ENCODE measurements at places on chromosomes 12 and 14.

DNA sequence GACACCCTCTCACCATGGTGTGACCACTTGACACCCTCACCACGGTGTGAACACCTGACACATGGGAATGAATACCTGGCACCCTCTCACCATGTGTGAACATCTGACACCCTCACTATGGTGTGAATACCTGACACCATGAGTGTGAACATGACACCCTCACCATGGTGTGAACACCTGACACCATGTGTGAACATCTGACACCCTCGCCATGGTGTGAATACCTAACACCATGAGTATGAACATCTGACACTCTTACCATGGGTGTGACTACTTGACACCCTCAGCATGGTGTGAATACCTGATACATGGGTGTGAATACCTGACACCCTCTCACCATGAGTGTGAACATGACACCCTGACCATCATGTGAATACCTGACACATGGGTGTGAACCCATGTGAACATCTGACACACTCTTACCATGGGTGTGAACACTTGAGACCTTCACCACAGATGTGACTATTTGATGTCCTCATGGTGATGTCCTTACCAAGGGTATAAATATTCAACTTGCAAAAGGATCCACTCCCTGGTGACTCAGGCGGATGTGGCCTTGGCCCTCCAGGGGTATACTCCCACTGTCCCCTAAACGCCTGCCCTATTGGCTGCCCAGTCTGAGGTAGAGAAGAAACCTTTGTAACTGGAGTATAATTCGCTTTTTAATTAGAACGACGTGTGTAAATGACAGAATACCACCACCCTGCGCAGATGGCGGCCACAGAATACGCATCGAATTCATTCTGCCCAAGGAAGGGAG, 29.1 kb downstream of the RFLNA start:
- no peak for DNase-seq

- DNase-seq = no peak
These were observed 110.7 kb downstream of the PTCSC3 start for GRCh38 chr14:36065831-36066230.

DNA sequence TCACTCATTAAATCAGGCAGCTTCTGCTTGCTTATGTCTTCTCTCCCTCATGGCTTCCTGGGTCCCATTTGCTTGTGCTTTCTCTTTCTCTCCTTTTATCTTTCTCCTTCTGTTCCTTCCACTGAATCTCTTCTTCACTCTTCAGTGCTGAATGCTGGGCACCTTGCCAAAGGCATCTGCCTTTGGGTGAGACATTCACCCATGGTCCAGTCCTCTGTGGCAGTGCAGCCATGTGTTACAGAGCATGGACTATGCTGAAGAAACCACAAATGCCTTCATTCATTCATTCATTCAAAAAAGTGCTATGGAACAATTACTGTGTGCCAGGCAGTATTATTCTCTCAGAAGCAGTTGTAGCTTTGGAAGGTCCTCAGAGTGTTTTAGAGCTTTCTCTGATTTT, 344.4 kb upstream of the STXBP6 start:
- no peak for DNase-seq

DNA sequence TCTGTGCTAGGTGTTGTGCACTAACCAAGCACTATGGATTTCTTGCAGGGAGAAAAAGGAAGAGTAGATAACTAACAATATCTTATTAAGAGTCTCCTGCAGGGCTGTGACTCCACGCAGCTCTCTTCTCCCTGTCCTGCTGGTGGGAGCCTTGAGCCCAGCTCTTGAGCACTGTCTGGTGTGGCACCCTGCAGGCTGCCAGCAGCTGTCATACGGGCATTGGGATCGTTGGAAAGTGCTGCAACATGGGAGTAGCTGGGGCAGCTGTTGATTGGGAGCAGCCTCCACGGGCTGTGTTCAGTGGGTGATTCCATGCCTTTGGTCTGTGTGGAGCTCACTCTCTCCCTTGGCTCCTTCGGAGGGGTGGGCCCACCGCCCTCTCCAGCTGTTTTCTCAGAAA, 125.3 kb downstream of the FBXL14 start:
- no peak for DNase-seq

DNA sequence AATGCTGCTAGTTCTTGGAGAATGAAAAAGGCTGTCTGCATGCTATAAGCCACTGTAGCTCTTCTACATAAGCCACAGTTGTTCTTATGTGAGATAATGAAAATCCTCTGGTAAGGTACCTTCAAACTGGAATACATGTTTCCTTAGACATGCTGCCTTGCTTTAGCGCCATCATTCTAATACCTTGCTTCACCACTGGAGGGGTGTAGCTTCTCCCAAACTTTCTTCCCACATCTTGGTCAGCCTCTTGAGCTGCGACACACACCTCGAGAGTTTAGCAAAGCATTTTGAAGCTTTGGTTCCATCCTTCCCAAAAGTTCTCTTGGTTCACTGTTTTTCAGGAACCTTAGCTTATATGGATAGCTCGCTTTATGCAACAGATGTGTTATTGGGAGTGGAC, 69.5 kb downstream of the NKX2-1 start:
- no peak for DNase-seq

- DNase-seq = no peak
These were observed 333.7 kb downstream of the DAD1 start for GRCh38 chr14:22255017-22255950.

DNA sequence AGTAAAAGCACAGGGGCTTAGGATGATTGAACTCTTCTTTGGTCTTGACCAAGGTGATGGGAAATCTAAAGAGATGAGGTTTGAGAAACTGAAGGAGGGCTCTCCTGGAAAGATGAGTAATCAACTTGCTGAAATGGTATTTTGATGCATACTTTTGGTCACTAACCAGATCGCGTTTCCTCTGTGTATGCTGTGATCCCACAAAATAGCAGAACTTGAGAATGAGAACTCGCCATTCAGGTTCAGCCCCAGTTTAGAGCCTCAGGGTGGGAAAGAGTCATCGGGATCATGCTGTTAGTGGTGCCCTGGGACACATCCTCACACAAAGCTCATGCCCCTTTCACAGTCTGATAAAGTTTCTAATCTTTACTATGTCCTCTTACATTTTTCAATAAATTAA, 488.8 kb downstream of the ETNK1 start:
- DNase-seq = no peak

GRCh38 chr14:51331486-51332367, 91.7 kb downstream of the TMX1 start:
- DNase-seq = no peak

DNA sequence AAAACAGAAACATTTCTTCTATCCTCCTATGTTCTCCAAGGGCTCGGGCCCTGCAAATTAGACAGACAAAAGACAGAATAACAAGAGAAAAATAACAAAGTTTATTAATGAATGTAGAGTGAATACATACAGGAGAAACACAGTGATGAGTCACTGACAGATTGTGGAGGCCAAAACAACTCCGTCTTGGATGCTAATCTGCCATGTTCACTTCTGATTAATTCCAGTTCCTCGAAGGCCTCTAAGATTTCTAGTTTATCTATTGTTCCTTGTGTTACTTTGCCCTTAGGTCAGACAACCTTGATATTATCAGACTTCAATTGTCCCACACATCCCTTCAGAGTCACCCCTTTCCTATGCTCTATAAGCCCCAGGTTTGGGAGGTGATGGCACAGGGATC, 26.8 kb upstream of the NEDD1 start:
- no peak for DNase-seq

DNA sequence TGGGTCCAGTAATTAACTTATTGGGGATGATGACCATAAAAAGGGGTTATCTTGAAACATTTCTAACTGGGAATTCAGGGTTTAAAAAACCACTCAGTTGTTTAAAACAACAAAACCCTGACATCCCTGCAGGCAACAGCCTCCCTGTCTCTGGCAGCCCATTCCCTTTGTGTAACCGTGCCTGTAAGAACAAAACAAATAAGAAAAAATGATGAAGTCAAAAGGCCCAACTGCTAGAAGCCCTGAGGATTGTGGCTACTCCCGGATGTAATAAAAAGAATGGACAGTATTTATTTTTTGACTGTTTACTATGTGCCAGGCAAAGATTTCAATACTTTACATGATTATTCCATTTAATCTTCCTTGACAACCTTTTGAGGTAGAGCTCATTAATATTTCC, 75.3 kb downstream of the TMCC3 start:
- DNase-seq = no peak

GRCh38 chr12:27575090-27575761, 51.2 kb downstream of the PPFIBP1 start:
- DNase-seq = no peak

GRCh38 chr12:21675641-21676040, 18.0 kb upstream of the LDHB start:
- DNase-seq = no peak

DNA sequence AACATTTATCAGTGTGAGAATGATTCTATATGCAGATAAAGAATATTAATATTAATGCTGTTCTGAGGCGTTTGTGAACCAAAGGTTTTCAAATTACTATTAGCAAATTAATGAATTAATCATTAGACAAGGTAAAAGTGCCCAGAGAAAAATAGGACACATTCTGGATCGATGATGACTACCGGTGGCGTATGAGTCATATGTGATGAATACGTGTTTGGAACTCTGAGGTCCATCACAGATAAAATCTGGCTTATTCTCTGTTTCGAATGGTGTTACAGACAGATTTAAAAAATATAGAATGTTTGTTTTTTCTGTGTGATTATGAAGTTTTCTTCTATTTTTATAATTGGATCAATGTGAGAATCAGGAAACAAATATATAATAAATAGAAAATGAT, 79.2 kb upstream of the RTL1 start:
- no peak for DNase-seq

DNA sequence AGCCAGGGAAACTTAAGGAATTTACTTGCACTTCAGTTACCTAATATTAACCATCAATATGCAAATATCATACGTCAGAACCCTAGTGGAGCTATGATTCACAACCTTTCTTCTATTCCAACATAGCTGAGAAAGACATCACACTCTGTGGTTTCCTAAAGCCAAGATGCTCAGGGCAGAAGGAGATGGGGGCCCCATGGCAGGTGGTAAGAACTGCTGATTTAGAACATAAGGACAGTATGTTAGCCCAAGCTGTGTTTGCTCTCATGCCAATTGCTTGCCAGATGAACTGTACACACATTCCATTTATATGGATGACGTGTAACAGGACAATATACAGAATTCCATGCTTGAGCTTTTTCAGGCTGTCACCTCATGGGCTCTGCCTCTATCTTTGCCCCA, 34.6 kb downstream of the HECTD4 start:
- DNase-seq = no peak

DNA sequence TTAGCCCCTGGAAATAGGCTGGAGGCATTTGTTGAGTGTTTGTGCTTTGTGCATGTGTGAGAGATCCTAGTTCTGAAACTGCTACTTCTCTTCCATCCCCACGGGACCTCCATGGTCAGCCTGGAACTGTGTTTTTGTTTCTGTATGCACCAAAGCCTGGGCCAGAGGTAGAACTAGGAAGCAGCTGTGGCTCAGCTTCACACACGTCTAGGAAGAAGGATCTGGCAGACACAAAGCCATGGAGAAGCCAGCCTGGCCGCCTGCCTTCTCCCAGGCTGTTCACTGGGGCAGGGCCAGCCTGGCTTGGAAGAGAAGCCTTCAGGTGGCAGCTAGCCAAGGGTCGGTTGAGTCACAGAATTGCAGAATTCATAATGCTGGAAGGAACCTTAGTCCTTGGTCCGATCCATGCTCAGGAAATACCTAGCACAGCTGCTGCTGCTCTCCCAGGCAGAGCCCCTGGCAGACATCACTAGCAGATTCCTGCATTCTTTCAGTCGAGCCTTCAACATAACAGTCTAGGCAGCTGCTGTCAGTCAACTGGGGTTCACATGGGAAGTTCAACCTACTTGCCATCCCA, 27.0 kb downstream of the RIN3 start:
- DNase-seq = no peak

- no peak for DNase-seq
These were observed 15.1 kb downstream of the CCDC177 start for GRCh38 chr14:69559581-69560011.

DNA sequence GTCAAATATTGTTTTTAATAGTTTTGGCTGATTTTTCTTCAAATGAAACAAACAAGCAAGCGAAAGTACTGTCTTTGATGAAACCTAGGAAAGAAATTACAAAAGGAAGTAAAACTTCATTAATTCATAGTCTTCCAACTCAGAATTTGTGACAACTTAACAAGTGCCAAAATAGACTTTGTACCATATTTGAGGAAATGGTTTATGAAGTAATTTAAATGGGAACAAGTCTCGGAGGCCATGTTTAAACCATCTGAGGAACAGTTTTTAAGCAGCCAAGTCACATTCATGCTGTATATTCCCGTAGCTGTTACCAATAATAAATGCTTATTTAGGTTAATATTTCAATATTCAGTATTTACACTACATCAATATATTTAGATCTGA, 745 bp upstream of the ARHGDIB start:
- DNase-seq = no peak

GRCh38 chr14:100346306-100347091, 23.4 kb downstream of the SLC25A47 start:
- DNase-seq = no peak

GRCh38 chr12:70660620-70661219, 23.5 kb upstream of the PTPRB start:
- DNase-seq = no peak

DNA sequence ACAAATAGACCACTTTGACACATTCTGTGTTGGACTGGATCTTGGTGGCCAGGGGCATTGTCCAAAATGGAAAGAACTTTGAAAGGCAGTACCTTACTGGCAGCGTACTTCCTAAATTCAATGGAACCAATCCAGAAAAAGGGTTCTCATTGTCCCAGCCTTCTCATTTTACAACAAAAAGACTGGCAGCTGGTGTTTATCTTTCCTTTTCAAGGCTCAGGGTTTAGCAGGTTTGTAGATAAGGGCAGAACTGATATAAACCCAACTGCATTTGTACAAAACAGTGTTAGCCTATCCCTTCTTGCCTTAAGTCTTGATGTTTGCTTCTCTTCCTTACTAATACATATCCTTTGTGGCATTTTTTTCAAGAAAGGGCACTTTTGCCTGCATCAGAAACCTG, 7.7 kb downstream of the THAP2 start:
- no peak for DNase-seq

- no peak for DNase-seq
These were observed 106.7 kb downstream of the TMEM30B start for GRCh38 chr14:61174441-61174891.

DNA sequence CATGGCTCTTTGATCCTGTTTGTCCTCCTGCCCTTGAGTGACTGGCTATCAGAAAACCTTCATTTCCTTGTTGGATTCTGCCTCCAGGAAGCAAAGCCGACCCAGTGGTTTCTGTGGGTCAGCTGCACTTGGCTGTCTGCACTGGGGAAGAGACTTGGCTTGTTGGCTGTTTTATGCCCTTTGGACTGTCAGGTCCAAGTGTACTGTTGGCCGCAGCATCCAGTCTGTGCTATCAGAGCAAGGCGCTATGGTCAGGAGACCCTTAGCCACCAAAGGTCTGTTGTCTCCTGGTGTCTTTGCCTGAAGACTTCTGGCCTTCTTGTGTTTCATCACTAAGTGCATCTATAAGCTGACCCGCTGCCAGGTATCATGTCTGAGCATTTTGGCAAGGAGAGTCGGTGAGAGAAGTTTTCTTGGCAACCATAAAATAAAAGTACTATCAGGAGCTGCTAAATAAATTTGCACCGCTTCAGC, 177.4 kb upstream of the HIF1A start:
- no peak for DNase-seq

- peak; percentile 15 for DNase-seq
These were observed 441 bp downstream of the RAB5B start for GRCh38 chr12:55974308-55974730.

GRCh38 chr12:66428261-66428660, 126.0 kb downstream of the HELB start:
- DNase-seq = no peak

GRCh38 chr12:32344047-32344446, 55.3 kb upstream of the FGD4 start:
- DNase-seq = no peak

- DNase-seq = no peak
These were observed 733 bp upstream of the KLHDC2 start for GRCh38 chr14:49767270-49767570.
